ENCODE measurements at places on chromosomes 12 and 14.

- DNase-seq, result no peak
Measured at GRCh38 chr12:102512523-102512922, 32.2 kb upstream of the IGF1 start.

- DNase-seq, result no peak
Measured at GRCh38 chr14:43735932-43736331, 771.2 kb downstream of the FSCB start.

DNA sequence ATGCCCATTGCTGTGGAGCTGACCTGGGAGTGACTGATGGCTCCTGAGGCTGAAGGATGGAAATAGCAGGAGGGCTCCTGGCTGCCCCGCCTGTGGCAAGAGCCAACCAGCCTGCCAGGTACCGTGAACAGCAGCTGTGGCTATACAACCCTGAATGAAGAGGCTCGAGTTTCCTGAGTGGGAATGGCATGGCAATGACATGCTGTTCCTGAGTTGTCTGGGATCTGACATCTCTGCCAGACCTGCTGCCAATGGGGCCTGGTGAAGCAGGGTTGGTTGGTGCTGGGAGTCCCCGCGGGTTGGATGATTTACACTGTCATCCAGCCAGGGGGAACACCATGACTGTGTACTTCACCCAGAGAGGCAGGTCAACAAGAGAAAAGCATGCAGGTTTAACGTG lies 31.8 kb upstream of the LRRC10 start:
- DNase-seq, result no peak

GRCh38 chr14:68527329-68527851 lies 265.5 kb downstream of the ZFP36L1 start:
- DNase-seq, result no peak

DNA sequence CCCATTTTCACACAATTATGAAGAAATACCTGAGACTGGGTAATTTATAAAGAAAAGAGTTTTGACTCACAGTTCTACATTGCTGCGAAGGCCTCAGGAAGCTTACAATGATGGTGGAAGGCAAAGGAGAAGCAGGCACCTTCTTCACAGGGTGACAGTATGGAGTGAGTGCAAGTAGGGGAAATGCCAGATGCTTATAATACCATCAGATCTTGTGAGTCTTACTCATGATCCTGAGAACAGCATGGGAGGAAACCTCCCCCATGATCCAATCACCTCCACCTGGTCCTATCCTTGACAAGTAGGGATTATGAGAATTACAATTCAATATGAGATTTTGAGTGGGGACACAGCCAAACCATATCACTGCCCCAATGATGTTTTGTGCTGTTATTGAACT lies 189.3 kb upstream of the CRY1 start:
- DNase-seq, result no peak

- DNase-seq, result no peak
Measured at GRCh38 chr12:130286041-130286440, 51.6 kb upstream of the PIWIL1 start.

GRCh38 chr14:53017837-53018236 lies 67.0 kb upstream of the FERMT2 start:
- DNase-seq, result no peak

DNA sequence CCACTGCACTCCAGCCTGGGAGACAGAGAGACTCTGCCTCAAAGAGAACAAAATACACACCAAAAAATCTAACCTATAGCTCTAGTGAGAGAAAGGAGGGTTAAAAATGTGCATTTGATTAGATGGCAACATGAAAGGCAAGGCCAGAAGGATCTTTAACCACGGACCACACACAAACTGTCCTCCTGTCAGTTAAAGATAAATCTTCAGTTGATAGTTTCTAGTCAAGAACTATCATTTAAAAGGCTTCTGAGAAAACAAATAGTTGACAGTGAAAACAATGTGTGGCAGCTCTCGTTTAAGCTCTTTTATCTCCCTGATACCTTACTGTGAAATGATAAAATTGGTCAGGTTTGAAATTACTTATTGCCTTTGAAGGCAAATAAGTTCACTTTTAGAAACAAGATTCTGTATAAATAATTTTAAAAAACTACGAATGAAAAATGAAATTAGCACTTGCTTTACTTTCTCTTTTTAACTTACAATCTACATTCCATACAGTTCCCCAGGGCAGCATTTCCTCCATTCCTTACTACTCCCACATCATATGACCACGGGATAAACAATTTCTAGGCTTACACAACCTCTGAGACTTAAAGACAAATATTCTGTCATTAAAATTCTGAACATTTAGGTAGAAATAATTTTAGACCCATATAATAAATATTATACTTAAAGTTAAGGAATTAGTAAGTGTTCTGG lies 71.4 kb upstream of the GNPNAT1 start:
- no peak for DNase-seq

DNA sequence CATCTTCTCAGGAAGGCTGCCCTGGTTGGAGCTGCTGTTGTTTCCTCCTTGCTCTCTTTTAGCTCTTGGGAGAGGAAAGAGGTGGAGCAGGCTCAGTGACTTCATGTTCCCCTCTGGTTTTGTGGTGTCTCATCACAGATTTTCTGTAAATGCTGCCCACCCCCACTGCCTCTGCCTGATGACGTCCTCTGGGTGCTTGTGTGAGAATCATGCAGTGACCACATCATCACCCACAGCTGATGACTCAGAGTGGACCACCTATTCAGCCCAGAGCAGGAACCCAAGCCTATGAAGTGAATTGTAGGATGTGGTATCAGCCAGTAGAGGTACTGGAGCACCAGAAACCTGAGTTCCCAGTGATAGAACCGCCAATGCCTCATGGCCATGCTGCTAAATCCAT lies at the start of gene GZMB:
Gene GZMB, minus strand, starts transcription at position 33 of the 400 bp plus-strand sequence. Its CDS starts 30 bp downstream, at position 3.
- DNase-seq, result no peak

- no peak for DNase-seq
Measured at GRCh38 chr12:11059784-11060183, 2.3 kb downstream of the TAS2R46 start.

GRCh38 chr14:30889244-30889594 lies 14.9 kb downstream of the COCH start:
- no peak for DNase-seq

DNA sequence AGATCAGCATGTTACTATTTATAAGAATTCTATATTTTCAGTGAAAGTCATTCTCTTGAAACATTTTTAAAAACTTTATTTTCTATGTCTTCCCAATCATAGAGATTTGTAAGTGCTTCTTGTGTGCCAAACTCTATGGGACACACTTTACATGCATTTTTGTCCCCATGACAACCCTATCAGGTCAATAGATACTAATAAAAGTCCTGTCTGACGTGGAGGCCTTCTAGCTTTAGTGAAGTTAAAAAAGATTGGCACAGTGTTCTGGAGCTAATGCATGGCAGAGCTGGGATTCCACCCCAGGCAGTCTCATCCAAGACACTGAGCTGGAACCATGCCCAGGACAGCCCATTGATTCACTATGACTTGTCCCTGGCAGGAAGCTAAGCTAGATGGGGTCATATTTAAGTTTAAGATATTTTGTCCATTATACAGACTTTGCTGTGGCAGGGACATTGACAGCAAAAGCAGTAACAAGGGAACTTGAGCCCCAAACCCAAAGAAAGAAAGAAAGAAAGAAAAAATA lies 28.1 kb downstream of the TTC6 start:
- peak; percentile 16 for DNase-seq

DNA sequence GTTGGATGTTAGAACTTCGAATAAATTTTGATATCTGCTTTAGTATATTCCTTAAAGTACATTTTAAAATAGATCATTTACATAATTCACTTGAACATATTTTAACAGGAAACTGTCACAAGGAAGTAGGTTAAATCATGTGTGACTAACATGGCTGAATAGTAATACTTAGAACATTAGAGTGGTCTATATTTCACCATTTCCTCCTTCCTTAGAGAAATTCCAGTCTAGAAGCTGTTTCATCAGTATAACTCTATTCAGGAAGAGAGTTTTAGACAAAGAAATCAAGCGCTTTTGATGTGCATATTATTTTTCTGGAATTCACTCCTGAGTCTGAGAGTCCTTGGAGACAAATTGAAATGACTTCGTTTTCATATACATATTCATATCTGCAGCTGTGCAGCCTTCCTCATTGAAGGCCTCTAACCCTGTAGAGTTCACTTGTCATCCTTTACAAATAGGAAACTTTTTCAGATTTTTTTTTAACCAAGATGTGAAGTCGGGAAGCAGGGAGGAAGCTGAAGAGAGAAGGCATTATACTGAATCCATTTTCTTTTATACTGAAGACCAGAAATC lies 28.4 kb downstream of the IRAK3 start:
- no peak for DNase-seq

DNA sequence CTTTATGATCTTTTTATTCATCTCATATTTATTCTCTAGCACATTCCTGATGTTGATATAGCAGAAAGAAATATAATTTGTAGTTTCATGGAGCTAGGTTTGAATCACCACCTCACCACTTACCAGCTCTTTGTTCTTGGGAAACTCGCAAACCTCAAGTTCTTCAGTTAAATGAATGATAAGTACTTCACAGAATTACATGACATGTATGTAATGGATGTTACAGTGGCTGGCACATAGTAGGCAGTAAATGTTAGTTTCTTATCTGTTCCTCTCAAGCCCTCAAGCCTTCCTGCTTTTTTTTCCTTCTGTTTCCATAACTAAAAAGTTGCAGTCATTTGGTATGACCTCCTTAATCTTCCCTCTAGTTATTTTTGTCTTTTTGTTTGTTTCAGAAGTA lies 54.9 kb downstream of the SPATS2 start:
- no peak for DNase-seq

DNA sequence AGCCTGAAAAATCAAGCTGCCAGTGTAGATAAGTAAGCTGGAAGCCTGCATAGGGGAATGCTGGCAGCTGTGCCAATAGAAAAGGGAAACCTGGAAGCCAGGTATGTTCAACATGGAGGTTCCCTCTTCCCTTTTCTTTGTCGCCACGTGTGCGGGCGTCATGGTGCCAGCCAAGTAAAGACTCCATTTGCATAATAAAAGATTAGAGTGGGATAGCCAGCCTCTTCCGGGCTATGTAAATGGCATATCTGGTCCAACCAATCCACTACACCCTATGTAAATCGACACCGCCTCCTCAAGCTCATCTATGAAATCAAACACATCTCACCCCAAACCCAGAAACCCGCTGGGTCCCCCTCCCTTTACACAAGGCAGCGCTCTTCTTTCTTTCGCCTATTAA lies 5.6 kb upstream of the ADGRD1 start:
- no peak for DNase-seq

- peak; percentile 19 for DNase-seq
Measured at GRCh38 chr14:68407825-68408224, 385.0 kb downstream of the ZFP36L1 start.

GRCh38 chr12:68477261-68477772 lies 133.4 kb upstream of the RAP1B start:
- DNase-seq, result no peak
